ENCODE measurements at places on chromosomes 3 and 15.

DNA sequence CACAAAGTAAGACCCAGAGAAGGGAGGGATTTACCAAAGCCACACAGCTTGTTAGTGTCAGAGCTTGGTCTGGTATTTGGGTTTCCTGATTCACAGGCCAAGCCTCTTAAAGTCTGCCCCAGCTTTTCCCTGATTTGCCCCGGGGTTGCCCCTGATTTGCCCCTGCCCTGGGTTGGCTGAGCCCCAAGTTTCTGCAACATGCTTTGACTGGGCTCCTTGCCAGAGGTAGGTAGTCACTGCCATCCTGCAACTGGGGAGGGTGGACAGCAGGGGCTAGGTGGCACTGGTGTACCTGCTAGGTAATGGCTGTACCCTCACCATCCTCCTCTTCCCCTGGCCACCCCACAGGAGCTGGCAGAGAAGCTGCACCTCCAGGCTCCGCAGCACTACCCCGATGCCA, 2.5 kb downstream of the MPI start:
- no peak for DNase-seq

- DNase-seq, result no peak
Observed at GRCh38 chr3:189842681-189843602, 211.8 kb downstream of the TP63 start.

DNA sequence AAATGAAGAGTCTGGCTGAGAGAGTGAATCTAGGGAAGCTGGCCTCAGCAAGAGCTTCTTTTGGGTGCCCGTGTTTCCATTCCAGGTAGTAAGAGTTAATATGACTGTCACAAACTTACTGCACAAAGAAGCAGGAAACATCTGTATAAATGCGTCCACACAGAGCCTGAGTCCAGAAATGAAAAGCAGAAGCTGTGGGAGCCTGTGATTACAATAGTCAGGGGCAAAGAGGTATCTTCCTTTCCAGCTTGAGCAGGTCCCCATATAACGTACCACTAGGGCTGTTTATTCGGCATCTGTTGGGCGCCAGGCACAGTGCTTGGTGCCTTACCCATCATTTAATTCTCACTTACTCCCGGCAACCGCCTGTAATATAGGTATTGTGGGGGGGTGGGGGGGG, 40.5 kb upstream of the B3GNT5 start:
- no peak for DNase-seq

GRCh38 chr3:12705981-12706380, 42.1 kb upstream of the RAF1 start:
- DNase-seq, result no peak

DNA sequence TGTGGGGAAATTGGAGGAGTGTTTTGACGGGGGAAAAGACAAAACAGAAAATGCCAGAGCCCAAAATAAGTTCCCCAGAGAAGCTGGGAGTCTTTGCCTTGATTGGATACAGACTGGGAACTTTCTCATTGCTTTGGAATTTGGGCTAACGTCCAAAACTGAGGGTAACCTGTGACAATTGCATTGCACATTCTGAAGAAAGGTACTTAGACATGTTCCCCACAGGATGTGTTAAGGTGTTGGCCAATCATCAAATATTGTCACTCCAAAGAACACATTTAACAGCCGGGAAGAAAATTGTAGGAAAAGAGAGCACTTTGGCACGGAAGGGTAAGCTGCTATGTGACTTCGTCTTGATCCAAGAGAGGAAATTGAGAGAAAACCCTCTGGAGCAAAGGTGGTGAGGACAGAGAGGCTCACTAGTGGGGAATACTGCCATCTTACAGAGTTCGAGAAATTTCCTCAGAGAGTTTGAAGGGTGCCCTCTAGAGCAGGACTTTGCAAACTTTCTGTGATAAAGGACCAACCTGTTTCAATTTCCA, 619.5 kb upstream of the TBL1XR1 start:
- DNase-seq, result no peak

GRCh38 chr15:50879016-50879617, 29.4 kb upstream of the AP4E1 start:
- no peak for DNase-seq

DNA sequence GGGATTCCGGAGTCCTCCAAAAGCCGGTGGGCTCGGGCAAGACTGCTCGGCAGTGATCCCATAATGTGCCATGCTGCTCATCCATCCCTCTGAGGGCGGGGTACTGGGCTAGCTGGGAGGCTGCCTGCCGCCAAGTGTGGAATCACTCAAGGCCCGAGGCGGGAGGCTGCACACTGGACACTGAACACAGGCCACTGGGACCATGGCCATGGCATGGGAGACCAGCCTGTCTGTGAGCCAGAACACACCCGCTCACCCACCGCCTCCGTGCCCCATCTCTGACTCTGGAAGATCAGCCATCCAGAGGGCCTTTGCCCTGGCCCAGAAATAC, 1.4 kb downstream of the C3orf22 start:
- DNase-seq, result no peak

GRCh38 chr15:62873203-62873602, 169.3 kb upstream of the TPM1 start:
- DNase-seq, result no peak

DNA sequence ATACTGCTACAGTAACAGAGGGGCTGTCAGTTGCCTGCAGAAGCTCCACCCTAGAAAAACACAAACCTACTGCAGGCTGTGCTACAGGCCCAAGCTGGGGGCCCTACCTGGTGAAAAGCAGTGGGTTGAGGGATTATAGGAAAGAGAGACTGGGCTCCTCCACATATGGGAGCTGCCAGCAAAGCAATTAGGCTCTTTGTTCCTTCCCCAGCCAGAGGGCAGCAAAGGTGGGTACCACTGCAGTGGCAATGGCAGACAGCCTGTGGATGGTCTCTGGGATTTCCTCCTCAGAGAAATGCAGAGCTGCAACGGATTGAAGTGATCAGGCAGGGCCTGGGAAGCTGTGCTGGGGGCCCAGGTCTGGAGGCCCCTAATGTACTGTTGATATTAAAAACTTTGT, 19.1 kb upstream of the DNAAF4 start:
- no peak for DNase-seq

- no peak for DNase-seq
Observed at GRCh38 chr3:151835751-151836525, 22.0 kb downstream of the AADAC start.

DNA sequence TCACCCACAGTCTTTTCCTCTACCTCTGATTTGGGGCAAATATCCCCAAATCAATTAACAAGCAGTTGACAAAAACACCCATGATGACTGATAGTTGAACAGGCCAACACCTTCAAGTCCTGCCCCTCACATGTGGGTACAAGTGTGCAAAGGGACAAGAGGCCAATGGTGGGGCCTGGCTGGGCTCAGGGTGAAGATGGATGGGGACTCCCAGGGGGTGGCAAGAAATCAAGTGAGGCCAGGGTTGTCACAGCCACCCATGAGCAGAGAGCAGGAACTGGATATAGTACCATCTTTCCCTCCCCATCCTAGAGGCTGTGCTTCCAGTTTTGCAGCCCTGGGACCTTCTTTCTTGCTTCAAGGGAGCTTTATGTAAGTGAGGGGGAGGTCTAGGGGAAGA, 270.2 kb upstream of the TOPAZ1 start:
- no peak for DNase-seq

- no peak for DNase-seq
Observed at GRCh38 chr3:124504332-124505059, 225.8 kb upstream of the UMPS start.

DNA sequence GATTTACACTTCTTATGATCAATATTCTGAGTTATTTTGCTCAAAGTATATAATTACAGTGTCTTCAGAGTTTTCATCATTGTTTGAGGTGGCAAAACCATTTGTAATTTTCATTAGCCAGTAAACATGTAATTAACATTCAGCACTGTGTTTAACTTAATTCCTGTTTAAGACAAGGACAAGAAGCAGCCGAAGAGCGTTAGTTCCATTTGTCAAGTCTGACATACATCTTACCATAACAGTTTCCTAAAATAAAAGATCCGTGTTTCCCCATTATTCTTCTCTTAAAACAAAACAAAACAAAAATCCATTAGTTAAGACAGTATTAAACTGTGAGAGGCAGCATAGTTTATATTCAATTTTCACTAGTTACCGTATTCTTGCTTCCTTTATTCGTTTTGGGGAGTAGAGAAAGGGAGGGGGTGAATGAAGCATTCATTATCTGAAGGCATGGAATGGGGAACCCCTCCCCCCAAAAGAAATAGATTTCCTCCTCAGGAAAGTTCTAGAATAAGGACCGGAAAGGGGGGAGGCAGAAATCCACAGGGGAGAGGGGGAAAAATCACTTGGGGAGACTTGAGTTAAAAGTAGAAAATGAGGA, 5.5 kb upstream of the NR2F2 start:
- DNase-seq, result no peak

GRCh38 chr15:70047386-70048197, 50.1 kb downstream of the TLE3 start:
- no peak for DNase-seq

DNA sequence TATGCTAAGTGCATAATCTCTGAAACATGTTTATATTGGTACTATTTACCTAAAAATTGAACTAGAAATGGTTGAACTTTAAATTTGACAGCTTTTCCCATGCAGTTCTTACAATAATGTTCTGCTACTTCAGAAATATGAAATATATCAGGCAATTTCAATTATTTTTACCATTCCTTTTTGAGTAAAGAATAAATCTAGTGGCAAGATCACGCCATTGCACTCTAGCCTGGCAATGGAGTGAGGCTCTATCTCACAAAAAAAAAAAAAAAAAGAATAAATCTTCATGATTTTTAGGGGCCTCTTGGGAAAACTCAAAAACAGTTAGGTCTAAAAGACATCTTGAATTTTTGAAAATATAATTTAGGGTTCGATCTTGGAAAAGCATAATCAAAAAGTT, 10.6 kb upstream of the DNAAF4 start:
- DNase-seq, result no peak

- DNase-seq, result no peak
Observed at GRCh38 chr3:13141991-13142412, 68.8 kb upstream of the IQSEC1 start.

All from foreskin melanocyte (primary cell).